Activated CD8-positive, alpha-beta memory T cell treated with anti-CD3 and anti-CD28 coated beads, Interleukin-2, amount 50 U/mL, for 48 hours (primary cell): ENCODE measurements at places on chromosomes 7 and 10.

DNA sequence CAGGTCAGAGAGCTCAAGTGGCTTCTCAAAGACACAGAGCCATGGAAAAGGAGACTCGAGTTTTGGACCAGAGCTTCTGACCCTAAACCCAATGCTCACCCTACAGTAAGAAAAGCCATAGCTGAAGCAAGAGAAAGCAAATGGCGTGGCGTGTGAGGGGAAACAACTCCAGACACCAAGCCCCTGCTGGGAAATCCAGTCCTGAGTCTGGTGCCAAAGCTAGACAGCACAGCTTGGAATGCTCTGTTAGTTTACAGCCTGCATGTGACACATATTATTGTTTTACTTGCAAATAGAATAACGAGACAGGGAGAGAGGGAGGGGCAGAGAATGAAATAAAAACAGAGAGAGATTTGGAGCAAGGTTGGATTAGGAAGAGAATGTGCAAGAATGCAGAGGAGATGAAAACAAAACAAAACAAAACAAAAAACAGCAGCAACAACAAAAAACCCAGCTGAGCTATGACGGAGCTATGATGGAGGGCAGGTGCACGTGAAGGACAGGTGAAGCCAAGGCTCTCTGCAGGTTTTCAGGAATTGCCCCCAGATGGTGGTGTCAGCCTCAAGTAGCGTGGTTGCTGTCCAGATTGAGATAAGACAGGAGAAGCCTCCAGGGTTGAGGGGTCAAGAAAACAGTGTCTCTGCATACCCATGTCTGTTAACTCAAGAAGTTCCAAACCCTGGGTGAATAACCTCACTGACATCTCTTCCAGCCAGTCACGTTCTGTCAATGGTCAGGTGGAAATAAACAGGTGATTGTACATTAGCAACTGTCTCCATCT, 69.7 kb upstream of the LRRC18 start:
- no peak for DNase-seq

GRCh38 chr7:17721736-17722285, 218.5 kb downstream of the SNX13 start:
- no peak for DNase-seq

- DNase-seq, result no peak
Observed at GRCh38 chr7:22427855-22428254, 70.9 kb upstream of the RAPGEF5 start.

DNA sequence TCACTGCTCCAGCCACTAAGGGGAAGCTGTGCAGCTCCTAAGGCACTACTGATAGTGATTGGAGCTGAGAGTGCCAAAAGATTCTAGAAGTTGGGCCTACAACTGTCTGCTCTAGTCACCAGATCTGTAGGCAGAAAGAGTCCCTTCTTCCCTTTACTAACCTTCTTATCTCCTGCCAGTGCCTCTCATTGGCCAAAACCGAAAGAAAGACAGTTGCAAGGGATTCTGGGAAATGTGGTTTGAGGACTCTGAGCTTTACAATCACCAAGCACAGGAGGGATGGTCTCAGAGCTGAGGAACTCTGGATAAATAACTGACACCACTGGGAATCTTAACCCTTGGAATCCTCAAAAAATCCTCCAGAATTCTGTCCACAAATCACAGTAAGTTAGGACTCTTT, 615.8 kb downstream of the CCSER2 start:
- no peak for DNase-seq

- DNase-seq, result no peak
Observed at GRCh38 chr7:133763076-133763640, 364.0 kb upstream of the LRGUK start.

- DNase-seq, result no peak
Observed at GRCh38 chr10:113856563-113856962, 2.1 kb downstream of the NHLRC2 start.

DNA sequence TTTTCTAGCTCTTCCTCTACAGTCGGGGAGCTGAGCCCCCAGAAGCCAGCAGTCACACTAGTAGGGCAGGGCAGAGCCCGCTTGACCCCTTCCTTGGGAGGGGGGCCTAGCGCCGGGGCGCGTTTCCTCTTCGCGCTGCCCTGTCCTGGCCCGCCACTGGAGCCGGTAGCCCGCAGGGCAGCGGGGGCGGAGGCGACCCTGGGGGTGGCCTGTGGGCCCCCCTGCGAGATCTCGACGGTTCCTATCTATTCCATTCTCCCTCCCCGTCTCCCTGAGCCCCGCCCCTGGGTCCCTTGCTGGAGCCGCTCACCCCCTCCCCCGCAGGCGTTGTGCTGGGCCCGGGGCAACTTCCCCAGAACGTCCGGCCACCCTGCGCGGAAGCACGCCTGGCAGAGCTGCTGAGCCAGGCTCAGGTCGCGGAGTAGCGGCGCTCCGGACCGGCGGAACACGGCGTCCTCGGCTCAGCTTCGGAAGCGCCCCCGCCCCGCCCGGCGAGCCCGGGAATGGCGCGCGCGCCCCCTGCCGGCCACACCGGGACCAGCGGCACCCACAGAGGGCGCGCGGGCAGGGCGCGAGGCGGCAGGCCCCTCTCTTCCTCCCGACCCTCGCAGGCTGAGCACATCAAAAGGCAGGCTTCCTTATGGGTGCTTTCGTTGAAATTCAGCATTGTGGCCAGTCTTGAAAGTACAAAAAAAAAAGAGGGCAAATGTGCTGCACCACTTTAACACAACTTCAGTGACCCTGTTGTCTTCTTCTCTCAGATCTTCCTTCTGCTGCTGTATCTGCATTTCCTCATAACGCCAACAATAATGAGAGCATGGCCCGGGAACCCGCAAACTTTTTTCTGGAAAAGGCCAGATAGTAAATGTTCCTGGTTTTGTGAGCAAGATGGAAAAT, 327.6 kb downstream of the TNS3 start:
- peak; percentile 87 for DNase-seq

DNA sequence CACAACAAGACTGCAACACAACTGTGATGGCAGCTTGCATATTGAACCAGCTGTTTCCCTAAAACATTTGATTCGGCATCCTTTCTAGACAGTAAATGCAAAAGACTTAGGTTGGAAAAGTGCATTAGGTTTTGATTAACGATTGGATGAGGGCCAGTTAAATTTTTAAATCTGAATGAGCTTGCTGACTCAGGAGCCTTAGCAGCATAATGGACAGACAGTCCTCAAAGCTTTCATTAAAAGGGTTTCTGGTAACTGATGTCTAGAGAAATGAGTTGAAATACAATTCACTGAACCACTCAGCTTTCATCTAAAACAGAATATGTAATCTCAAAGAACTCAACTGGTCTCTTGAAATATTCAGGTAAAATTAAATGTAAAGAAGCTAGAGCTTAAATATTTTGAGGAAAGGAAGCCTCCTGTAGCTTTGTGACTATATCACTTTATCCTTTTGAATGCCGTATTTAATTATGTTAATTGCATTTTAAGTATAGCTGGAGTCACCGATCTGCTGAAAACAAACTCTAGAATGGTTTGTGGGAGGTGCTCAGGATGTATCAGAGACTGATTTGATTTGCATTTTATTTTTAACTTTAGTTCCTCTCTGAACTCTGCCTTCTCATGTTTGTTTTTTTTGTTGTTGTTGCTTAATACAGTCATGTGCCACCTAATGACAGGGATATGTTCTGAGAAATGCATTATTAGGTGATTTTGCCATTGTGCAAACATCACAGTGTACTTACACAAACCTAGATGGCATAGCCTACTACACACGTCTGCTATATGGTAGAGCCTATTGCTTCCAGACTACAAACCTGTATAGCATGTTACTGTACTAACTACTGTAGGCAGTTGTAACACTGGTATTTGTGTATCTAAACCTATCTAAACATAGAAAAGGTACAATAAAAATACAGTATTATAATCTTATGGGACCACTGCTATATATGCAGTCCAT, 29.2 kb upstream of the ATRNL1 start:
- no peak for DNase-seq

DNA sequence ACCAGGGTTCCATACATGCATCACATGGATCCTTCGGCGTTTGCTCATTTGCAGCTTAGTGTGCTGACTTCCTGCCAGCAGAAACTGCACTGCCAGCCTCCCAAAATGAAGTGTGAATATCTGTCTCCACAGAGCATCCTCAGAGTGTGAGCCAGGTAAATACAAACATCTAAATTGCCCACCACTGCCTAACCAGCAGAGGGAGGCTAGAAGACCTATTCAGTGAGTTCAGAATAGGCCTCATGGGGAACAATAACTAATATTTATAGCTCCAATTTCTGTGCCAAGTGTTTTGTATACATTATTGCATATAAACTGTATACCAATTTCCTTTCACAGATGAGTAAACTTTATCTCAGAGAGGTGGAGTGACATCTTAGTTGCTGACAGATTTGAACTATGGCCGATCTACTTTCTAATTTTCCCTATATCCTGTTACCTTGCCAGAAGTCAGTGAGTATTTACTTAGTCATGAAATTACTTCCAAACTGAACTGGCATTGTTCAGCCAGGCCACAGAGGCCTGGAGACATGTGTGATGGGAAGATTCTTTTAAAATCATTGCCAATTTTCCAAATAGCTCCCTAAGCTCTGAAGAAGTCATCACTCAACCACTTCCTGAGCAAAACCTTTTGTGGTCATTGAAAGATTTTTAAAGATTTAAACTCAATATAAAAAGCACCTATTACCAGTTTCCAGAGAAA, 926.5 kb upstream of the GHITM start:
- no peak for DNase-seq

DNA sequence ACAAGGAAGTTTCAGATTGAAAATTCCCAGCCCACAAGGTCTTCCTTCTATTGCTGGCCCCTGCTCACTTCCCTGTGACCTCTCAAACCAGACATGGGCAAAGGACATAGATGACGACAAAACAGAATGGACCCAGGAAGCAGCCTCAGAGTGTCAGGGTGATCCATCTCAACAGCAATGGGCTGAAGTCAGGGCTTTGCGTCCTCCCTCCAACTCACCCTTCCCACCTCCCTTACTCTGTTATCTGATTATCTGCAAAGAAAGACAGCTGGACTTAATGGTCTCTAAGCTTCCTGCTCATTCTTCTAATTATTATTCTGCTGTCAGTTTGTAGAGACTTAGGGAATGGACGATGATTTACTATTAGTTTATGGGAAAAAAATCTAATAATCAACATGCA, 115.9 kb downstream of the PIP4K2A start:
- DNase-seq, result no peak

GRCh38 chr7:93935102-93935501, 13.6 kb downstream of the GNG11 start:
- DNase-seq, result no peak

DNA sequence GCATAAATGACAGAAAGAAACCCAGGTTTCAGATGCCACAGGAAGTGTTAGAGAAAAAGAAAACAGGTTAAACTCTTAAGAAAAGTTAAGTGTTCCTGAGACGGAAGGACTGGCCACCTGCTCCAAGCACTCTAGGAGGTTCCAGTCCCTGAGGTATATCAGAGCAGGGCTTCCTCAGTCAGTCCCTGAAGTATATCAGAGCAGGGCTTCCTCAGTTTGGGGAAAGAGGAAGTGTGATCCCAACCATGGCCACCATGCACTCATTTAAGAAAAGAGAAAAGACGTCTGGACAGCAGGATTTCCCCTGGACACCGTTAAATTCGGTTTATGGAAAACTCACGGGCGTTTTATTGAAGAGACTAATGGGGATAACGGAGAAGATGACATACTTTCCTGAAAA, 133.4 kb upstream of the PFKP start:
- DNase-seq, result no peak

GRCh38 chr7:47293884-47294555, 287.9 kb downstream of the TNS3 start:
- DNase-seq, result no peak

- peak; percentile 78 for DNase-seq
Observed at GRCh38 chr7:55572378-55573233, at the start of gene VOPP1. Gene VOPP1, minus strand, starts transcription at chr7:55572502. Its CDS starts 178 bp downstream, at chr7:55572324.

- no peak for DNase-seq
Observed at GRCh38 chr7:74306730-74307469, 17.7 kb downstream of the CLIP2 start.

GRCh38 chr7:122383934-122384333, 79.4 kb upstream of the FEZF1 start:
- no peak for DNase-seq

GRCh38 chr10:125844751-125845221, 21.4 kb downstream of the BCCIP start:
- DNase-seq, result no peak

DNA sequence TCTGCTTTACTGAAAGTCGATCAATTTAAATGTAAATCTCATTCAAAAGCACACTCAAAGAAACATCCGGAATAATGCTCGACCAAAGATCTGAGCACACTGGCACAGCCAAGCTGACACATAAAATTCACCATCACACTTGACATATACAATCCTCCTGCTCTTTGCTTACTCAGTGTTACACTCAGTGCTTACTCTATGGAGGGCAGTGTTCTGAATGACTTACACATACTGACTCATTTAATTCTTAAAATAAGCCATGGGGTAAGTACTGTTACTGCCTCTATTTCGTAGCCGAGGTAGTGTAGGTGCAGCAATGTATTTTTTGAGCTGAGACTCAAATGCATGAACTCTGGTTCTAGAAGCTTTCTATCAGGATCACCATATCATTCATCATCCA, 421.5 kb upstream of the LRRN3 start:
- DNase-seq, result no peak
